NCI-H226 (cell line): ENCODE measurements at places on chromosomes 13 and 19.

GRCh38 chr19:4844348-4845179 is 13.1 kb upstream of the TICAM1 start:
- DNase-seq = no peak

DNA sequence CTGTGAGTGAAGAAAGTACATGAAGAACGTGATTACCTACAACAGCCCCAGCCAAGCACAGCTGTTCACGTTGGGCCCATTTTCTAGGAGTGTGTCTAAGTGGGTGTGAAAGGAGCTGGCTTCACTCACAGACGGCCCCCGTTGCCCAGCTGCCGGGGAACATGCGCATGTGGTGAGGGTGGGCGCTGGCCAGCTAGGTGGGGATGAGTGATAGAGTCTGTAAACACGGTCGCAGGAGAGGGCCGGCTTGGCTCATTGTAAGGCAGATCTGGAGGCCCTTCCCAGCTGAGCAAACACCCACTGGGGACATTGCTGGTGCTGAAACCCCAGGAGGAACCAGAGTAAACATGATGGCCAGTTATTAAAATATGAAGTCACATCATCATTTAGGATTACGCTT is 160.5 kb downstream of the TEX29 start:
- DNase-seq = no peak

- DNase-seq = no peak
Observed at GRCh38 chr13:58376775-58377174, 745.2 kb downstream of the PCDH17 start.

DNA sequence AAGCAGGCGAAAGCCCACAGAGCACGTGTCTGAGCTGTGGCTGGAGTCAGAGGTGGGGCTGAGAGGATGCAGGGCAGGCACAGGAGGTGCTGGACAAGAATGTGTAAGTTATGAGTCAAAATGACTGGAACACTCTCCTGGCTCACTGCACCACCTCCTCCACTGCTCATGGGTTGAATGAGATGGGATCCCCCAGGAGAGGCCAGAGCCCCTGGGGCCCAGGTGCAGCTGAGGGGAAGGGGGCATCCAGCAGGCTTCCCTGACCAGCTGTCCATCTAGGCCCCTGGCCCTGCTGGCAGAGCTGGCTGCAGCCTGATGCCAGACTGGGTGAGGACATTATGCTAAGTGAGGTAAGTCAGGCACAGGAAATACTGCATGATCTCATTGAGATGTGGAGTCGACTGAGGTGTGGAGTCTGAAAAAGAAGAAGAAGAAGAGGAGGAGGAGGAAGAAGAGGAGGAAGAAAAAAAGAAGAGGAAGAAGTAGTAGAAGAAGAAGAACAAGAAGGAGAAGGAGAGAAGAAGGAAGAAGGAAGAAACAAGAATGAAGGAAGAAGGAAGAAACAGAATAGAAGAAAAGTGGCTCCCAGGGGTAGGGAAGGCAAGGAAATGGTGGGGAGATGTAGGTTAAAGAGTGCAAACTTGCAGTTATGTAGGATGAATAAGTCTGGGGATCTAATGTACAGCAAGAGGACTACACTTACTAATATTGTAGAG is 747.4 kb downstream of the UQCRFS1 start:
- peak; percentile 82 for DNase-seq

DNA sequence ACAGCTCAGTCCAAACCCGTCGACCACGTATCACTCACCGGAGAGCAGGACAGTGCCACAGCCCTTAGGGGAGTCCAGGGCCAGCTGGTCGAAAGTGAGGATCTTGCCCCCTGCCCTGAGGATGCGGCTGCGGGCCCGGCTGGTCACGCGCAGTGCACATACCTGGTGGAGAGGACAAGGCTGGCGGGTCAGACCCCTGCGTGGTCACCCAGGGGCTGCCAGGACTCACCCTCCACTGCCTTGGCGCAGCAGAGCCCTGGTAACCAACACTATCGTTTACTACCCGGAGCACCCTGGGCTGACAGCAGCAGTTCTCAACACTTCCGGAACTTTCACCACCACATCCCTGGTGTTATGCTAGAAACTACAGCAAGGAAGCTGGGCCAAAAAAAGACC is 1.2 kb upstream of the FAM83E start:
- no peak for DNase-seq

DNA sequence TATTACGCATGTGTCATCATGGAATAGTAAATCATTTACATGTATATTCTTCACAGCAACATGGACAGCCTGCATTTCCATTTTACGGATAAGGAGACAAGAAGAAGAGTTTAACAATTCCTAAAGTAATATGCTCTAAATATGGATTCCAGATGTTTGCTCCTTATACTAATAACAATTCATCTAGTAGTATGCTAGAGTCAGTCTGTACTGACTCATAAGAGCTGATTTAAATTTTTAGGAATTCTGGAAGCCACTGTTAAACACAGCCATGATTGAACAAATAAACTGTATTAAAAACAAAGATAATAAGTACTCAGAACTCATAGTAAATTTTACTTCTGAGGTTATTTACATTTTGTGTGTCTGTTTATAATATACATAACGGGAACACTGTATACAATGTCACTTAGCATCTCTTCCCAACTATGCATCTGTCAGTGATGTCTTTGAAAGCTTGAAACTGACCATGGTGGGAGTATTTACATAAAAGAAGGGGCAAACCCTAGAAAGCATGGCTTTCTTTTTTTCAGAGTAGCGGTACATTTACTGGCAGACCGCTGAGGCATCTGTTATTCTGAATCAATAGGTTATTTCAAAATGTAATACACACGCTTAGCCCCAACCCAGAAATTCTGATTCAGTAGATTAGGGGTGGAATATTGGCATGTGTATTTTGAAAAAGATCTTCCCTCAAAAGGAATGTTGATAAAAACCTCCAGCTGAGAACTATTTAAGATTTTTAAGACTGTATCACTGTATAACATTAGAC is 12.9 kb downstream of the ZC3H13 start:
- no peak for DNase-seq
